ENCODE measurements at places on chromosomes 12 and 14. TPM values are rescaled to one million over a fixed set of nuclear protein-coding genes. Genes with fewer than 3 reads are reported as not detected.

Gene MLXIP
- total RNA-seq = 11.7 TPM

Gene TBK1
- total RNA-seq = 18.1 TPM

Gene CMAS
- total RNA-seq = 26.9 TPM

Gene BBOF1
- total RNA-seq = 0.72 TPM

Gene RHEBL1
- total RNA-seq = 0.24 TPM
